Ovary (tissue), 10 donors: ENCODE measurements at places on chromosomes 6 and 20. TPM values are rescaled to one million over a fixed set of nuclear protein-coding genes. Genes with fewer than 3 reads are reported as not detected.
A peak's percentile ranks its signal among the peaks of the same experiment; 100 is the strongest.

Gene HLA-DOA
- total RNA-seq, result 6.9 TPM

DNA sequence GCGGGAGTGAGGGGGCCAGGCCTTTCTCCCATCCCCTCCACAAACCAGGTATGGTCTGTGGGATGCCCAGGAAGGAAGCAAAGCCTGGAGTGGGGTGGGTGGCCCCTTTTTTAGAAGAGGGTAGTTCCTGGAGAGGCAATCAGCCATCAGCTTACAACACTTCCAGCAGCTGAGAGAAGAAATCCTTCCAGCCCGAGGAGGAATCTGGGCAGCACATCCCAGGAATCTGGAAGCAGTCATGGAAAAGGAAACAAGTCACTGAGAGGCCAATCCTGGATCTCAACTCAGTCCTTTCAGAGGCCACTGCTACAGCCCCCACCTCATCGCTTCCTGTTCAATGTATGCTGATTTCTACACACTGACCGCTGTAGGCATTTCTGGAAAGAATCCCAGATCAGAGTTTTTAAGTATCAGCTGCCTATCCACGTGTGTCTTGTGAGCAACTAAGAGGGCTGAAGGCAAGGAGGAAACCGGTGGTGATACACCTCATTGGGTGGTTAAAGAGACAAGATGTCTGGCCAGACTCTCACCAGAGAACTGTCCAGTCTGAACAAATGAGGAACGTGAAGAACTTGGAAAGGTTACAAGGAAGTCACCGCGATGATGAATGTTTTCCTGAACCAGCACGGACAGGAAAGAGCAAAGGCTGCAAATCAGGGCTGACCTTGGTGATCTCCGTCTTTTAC lies 92.9 kb upstream of the SHLD1 start:
- no peaks in the 10 kb centered on the region for H3K36me3 ChIP-seq
- DNase-seq, result peak; percentile 51
- H3K4me3 ChIP-seq, result no peak overlapping the region
- no peak overlapping the region for H3K27ac ChIP-seq
- H3K4me1 ChIP-seq, result peaks cover 13% of the 10 kb centered on the region

DNA sequence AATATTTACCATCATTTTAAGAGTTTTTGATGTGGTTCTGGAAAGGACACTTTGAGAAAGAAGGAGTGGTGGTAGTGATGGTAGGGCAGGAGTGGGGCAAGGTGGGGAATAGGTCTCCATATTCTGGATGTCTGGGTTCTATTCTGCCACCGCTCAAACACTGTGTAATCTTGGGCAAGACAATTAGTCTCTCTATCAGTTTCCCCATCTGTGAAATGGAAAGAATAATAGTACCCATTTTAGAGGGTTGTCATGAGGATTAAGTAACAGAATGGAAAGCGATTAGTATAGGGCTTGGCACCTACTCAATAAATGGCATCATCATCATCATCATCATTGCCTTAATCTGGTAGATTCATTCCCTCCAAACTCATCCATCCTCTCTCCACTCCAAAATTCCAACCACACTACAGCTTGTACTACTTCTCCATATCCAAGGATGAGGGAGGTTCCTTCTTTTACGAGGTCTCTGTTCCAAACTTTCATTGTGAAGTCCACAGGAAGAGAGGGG lies 982 bp upstream of the GGT7 start:
- H3K27ac ChIP-seq, result peak overlapping the region; percentile 24
- DNase-seq, result no peak
- H3K4me3 ChIP-seq, result no peak overlapping the region

Gene REM1
- 3.7 TPM for total RNA-seq

Gene NFYA
- total RNA-seq, result 24.2 TPM

DNA sequence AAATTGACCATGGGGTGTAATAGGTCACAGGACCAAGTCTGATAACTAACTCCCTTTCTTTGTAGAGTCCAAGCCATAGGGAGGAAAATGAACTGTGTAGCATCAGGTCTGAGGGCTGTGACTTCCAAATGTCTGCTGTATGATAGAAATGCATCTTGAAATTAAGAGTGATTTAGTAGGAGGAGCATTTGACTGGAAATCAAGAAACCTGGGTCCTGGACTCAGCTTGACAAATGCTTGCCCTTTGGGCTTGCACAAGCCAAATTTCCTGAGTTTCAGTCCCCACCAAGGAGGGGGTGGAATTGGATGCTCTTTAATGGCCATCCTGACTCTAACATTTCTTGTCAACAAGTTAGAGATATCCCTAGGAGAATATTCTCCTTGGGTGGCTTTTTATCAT lies 187.0 kb downstream of the PDE7B start:
- H3K36me3 ChIP-seq, result no peaks in the 10 kb centered on the region
- peaks cover 12% of the 10 kb centered on the region for H3K4me1 ChIP-seq
- no peaks in the 10 kb centered on the region for H3K27me3 ChIP-seq
- peak overlapping the region; percentile 81 for H3K27ac ChIP-seq
- H3K4me3 ChIP-seq, result peak overlapping the region; percentile 36

DNA sequence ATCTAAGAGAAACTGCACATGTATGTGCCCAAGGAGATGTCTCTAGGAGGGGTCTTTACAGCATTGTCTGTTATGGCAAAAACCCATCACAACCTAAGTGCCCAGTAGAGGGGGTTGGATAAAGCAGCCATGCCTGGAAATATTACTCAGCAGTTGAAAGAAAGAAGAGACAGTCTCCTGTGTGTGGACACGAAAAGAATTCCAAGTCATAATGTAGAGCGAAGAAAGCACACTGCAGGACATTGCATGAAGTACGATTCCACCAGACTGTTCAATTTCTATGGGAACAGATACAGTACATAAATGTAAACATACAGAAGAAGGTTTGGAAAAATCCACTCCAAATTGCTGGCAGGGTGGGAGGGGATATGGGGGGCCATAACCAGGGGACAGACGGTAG lies 7.3 kb upstream of the TGM2 start:
- no peaks in the 10 kb centered on the region for H3K36me3 ChIP-seq

DNA sequence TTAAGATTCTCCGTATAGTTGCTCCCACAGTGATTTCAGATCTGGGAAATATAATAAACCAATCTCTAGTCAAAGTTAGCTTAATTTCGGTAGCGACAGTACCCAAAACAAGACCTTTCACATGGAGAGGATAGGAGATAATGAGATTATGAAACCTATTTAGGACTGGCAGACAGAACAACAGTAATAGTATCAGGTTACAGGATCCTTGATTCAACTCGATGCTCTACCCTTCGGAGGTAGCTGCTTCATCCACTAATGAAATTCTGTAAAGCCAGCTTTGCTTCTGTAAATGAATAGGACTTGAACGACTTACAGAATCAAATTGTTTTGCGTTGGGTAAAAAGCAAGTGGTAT lies 534 bp upstream of the AKIRIN2 start:
- H3K27ac ChIP-seq, result no peak overlapping the region
- H3K27me3 ChIP-seq, result no peaks in the 10 kb centered on the region
- no peaks in the 10 kb centered on the region for H3K36me3 ChIP-seq

Gene HDGFL1
- not detected for total RNA-seq

GRCh38 chr6:30544666-30545272 lies 11.5 kb downstream of the GNL1 start:
- DNase-seq, result no peak
- no peak overlapping the region for H3K4me3 ChIP-seq
- H3K36me3 ChIP-seq, result no peaks in the 10 kb centered on the region
- H3K27me3 ChIP-seq, result no peaks in the 10 kb centered on the region
- no peaks in the 10 kb centered on the region for H3K4me1 ChIP-seq
- no peak overlapping the region for H3K27ac ChIP-seq

DNA sequence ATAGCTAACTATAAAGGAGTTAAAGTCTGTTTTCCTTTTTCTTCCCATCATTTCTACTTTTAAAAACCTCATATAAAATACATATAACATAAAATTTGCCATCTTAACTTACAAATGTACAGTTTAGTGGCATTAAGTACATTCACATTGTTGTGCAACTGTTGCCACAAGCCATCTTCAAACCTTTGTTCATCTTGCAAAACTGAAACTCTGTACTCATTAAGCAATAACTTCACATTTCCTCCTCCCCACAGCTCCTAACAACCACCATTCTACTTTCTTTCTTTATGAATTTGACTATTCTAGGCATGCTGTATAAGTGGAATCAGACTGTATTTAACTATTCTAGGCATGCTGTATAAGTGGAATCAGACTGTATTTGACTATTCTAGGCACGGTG lies 4.5 kb downstream of the CCDC170 start:
- H3K4me1 ChIP-seq, result peaks cover 3% of the 10 kb centered on the region
- H3K27me3 ChIP-seq, result no peaks in the 10 kb centered on the region
- H3K4me3 ChIP-seq, result no peak overlapping the region
- H3K36me3 ChIP-seq, result no peaks in the 10 kb centered on the region
- no peak for DNase-seq

- H3K36me3 ChIP-seq, result no peaks in the 10 kb centered on the region
- no peaks in the 10 kb centered on the region for H3K4me1 ChIP-seq
- no peak overlapping the region for H3K27ac ChIP-seq
- no peaks in the 10 kb centered on the region for H3K27me3 ChIP-seq
- no peak overlapping the region for H3K4me3 ChIP-seq
Measured at GRCh38 chr20:63036291-63036690, 29.5 kb upstream of the BHLHE23 start.

- H3K36me3 ChIP-seq, result no peaks in the 10 kb centered on the region
- no peaks in the 10 kb centered on the region for H3K27me3 ChIP-seq
- DNase-seq, result no peak
- H3K4me1 ChIP-seq, result no peaks in the 10 kb centered on the region
- H3K4me3 ChIP-seq, result no peak overlapping the region
Measured at GRCh38 chr6:139297921-139298320, 6.1 kb upstream of the TXLNB start.

Gene TMEM14A
- 26.6 TPM for total RNA-seq

Gene MYBL2
- total RNA-seq, result 0.11 TPM

DNA sequence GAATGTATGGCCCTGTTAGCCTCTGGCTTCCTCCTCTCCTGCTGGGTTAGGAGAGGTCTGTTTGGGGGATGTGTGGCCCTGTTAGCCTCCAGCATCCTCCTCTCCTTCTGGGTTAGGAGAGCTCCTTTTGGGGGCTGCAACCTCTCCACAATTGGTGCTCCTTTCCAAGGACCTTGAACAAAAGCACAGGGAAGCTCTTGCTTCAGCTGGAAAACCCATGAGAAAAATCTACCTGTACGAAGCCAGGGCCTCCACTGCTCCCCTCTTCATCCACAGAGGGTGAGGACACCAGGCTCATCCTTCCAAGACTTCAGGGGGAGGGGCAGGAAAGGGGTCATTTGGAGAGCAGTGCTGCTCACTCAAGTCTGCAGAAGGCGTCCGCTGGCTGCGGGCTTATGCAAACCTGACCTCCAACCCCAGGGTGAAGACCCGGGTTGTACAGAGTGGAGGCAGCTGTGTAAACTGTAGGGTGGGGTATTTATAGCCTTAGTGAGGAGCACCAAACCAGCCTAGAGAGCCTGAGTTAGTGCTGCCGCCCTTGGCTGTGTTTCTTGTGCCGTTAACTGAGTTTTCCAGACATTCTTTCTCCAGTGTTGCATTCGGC lies 62.1 kb downstream of the SLC24A3 start:
- peak overlapping the region; percentile 86 for H3K27ac ChIP-seq
- H3K36me3 ChIP-seq, result no peaks in the 10 kb centered on the region
- peak; percentile 79 for DNase-seq
- H3K27me3 ChIP-seq, result no peaks in the 10 kb centered on the region

Gene NR2E1
- total RNA-seq, result not detected

GRCh38 chr6:44590471-44590870 lies 203.0 kb downstream of the CDC5L start:
- no peak for DNase-seq
- H3K4me3 ChIP-seq, result no peak overlapping the region
- H3K27me3 ChIP-seq, result no peaks in the 10 kb centered on the region

Gene SAMD5
- 1.6 TPM for total RNA-seq

DNA sequence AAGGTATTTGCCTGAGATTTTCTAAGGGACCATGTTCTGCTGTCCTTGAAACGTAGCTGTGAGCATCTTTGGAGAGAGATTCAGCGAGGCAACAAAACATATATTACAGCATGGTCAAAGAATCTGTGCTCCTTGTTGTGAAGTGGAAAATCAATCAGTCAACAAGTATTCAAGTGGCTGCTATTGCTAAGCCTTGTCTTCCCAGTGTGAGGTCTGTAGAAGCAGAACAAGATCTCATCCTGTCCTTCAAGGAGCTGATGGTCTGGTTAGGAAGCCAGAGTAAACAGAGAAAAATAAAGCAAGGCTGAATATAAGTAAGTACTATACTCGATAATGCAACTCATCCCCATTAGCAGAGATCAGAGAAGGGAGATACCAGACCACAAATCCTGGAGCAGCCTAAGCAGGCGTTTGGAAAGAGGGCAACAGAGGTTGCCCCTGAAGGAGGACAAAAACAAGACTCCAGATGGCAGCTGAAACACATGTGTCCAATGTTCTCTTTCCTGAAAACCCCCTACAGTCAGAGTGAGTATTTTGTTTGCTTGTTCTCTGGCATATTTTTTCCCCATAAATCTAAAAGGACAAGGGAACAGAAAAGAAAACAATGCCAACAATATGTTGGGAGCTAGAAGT lies 392.0 kb downstream of the SYNE1 start:
- DNase-seq, result no peak
- H3K27me3 ChIP-seq, result no peaks in the 10 kb centered on the region
- no peak overlapping the region for H3K4me3 ChIP-seq
- H3K27ac ChIP-seq, result peak overlapping the region; percentile 17

GRCh38 chr6:166921570-166921969 lies 34.8 kb downstream of the RNASET2 start:
- H3K27me3 ChIP-seq, result no peaks in the 10 kb centered on the region
- no peak overlapping the region for H3K27ac ChIP-seq
- DNase-seq, result no peak
- H3K4me3 ChIP-seq, result no peak overlapping the region
- no peaks in the 10 kb centered on the region for H3K4me1 ChIP-seq

Gene GTSF1L
- total RNA-seq, result not detected

DNA sequence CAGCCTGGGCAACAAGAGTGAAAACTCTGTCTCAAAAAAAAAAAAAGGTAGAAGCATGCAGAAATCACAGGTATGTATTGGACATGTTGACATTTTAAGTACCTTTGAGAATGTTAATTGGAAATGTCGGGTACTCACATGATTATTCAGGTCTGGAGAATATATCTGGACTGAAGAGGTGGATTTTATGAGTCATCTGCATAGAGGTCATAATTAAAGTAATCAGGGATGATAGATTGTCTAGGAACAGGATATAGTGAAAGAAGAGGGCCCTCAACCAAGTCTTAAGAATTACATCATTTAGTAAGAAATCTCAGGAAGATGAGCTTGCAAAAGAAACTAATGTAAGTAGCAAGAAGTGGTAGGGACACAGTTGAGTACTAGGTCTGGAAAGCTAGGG lies 212.5 kb downstream of the UTRN start:
- H3K27ac ChIP-seq, result no peak overlapping the region
- H3K4me1 ChIP-seq, result no peaks in the 10 kb centered on the region
- no peaks in the 10 kb centered on the region for H3K27me3 ChIP-seq

GRCh38 chr20:44331201-44331600 lies 5.6 kb upstream of the R3HDML start:
- no peaks in the 10 kb centered on the region for H3K4me1 ChIP-seq
- H3K27ac ChIP-seq, result no peak overlapping the region
- no peaks in the 10 kb centered on the region for H3K27me3 ChIP-seq
- no peak for DNase-seq
- no peak overlapping the region for H3K4me3 ChIP-seq
- no peaks in the 10 kb centered on the region for H3K36me3 ChIP-seq
